Psoas muscle (tissue), 8 donors: ENCODE measurements at places on chromosomes 1 and 21. TPM values are rescaled to one million over a fixed set of nuclear protein-coding genes. Genes with fewer than 3 reads are reported as not detected.
A peak's percentile ranks its signal among the peaks of the same experiment; 100 is the strongest.

GRCh38 chr1:241744591-241744990 is 92.5 kb downstream of the WDR64 start:
- no peak overlapping the region for H3K27ac ChIP-seq
- no peak for DNase-seq
- H3K36me3 ChIP-seq, result no peaks in the 10 kb centered on the region
- no peaks in the 10 kb centered on the region for H3K4me1 ChIP-seq

GRCh38 chr1:213389061-213389581 is 338.1 kb downstream of the RPS6KC1 start:
- no peak for DNase-seq
- no peaks in the 10 kb centered on the region for H3K36me3 ChIP-seq
- H3K4me1 ChIP-seq, result no peaks in the 10 kb centered on the region
- H3K27ac ChIP-seq, result no peak overlapping the region
- H3K27me3 ChIP-seq, result no peaks in the 10 kb centered on the region

GRCh38 chr1:235950318-235950717 is 83.6 kb upstream of the LYST start:
- DNase-seq, result no peak
- H3K36me3 ChIP-seq, result no peaks in the 10 kb centered on the region

GRCh38 chr1:28447679-28448078 is 58.2 kb upstream of the RCC1 start:
- H3K27ac ChIP-seq, result no peak overlapping the region
- H3K4me1 ChIP-seq, result no peaks in the 10 kb centered on the region

- no peak for DNase-seq
- no peak overlapping the region for H3K27ac ChIP-seq
- no peaks in the 10 kb centered on the region for H3K36me3 ChIP-seq
- H3K4me1 ChIP-seq, result no peaks in the 10 kb centered on the region
- H3K4me3 ChIP-seq, result no peak overlapping the region
These were observed 3.9 kb upstream of the PRKCZ start for GRCh38 chr1:2046174-2046917.

DNA sequence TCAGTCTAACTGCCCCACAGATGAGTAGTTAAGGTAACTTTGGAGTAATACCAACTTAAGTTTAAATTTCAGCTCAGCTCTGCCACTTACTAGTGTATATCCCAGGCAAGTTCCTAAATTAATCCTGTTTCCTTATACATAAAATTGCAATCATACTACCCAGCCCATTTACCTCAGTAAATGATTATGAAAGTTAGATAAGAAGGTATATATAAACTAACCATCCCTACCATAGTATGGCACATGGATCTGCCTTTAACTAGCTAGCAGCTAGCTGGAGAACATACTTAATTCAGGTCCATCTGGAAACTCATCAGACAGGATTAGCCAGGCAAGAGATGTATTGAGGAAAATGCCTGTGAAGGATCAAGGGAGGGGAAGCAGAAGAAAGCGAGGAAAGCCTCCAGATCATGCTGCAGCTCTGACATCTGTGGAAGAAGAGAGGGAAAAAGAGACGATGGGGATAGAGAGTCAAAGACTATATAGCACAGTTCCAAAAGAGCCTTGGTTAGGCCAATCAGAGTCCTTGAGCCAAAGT is 8.0 kb upstream of the JAK1 start:
- H3K4me1 ChIP-seq, result no peaks in the 10 kb centered on the region
- DNase-seq, result no peak
- H3K4me3 ChIP-seq, result no peak overlapping the region
- no peaks in the 10 kb centered on the region for H3K27me3 ChIP-seq
- H3K27ac ChIP-seq, result no peak overlapping the region
- peaks cover 6% of the 10 kb centered on the region for H3K36me3 ChIP-seq

GRCh38 chr1:30801771-30802198 is 44.2 kb upstream of the LAPTM5 start:
- H3K27me3 ChIP-seq, result no peaks in the 10 kb centered on the region
- no peak overlapping the region for H3K27ac ChIP-seq
- no peaks in the 10 kb centered on the region for H3K36me3 ChIP-seq

- H3K4me1 ChIP-seq, result peaks cover 42% of the 10 kb centered on the region
- no peak overlapping the region for H3K27ac ChIP-seq
- no peaks in the 10 kb centered on the region for H3K27me3 ChIP-seq
- H3K36me3 ChIP-seq, result no peaks in the 10 kb centered on the region
These were observed 7.3 kb downstream of the POU2F1 start for GRCh38 chr1:167227934-167228378.

GRCh38 chr21:15455819-15456462 is 273.8 kb upstream of the USP25 start:
- H3K27ac ChIP-seq, result no peak overlapping the region
- no peak overlapping the region for H3K4me3 ChIP-seq
- H3K27me3 ChIP-seq, result no peaks in the 10 kb centered on the region
- H3K36me3 ChIP-seq, result no peaks in the 10 kb centered on the region
- DNase-seq, result no peak

- no peaks in the 10 kb centered on the region for H3K4me1 ChIP-seq
- no peaks in the 10 kb centered on the region for H3K27me3 ChIP-seq
- no peak overlapping the region for H3K27ac ChIP-seq
- H3K4me3 ChIP-seq, result no peak overlapping the region
- H3K36me3 ChIP-seq, result no peaks in the 10 kb centered on the region
- peak; percentile 31 for DNase-seq
These were observed 10.8 kb upstream of the DUSP12 start for GRCh38 chr1:161738627-161739287.

DNA sequence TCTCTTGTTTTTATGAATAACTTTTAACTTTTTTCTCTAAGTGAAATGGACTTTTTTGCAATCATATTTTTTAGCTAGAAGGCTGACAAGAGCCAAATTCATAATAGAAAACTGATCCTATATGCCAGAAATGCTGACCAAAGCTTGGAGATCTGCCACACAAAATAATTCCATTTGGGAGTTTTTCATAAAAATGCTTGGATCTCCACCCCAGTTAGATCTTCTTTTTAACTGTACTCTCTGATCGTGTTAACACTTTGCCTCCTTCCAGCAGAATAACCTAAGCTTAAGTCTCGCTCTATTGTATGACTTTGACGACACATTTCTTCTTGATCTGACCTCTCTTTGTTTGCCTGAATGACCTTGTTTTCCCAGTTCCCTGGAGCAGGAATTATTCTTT is 16.8 kb downstream of the FLG2 start:
- no peaks in the 10 kb centered on the region for H3K36me3 ChIP-seq
- no peaks in the 10 kb centered on the region for H3K27me3 ChIP-seq
- DNase-seq, result no peak
- no peaks in the 10 kb centered on the region for H3K4me1 ChIP-seq
- H3K27ac ChIP-seq, result no peak overlapping the region

DNA sequence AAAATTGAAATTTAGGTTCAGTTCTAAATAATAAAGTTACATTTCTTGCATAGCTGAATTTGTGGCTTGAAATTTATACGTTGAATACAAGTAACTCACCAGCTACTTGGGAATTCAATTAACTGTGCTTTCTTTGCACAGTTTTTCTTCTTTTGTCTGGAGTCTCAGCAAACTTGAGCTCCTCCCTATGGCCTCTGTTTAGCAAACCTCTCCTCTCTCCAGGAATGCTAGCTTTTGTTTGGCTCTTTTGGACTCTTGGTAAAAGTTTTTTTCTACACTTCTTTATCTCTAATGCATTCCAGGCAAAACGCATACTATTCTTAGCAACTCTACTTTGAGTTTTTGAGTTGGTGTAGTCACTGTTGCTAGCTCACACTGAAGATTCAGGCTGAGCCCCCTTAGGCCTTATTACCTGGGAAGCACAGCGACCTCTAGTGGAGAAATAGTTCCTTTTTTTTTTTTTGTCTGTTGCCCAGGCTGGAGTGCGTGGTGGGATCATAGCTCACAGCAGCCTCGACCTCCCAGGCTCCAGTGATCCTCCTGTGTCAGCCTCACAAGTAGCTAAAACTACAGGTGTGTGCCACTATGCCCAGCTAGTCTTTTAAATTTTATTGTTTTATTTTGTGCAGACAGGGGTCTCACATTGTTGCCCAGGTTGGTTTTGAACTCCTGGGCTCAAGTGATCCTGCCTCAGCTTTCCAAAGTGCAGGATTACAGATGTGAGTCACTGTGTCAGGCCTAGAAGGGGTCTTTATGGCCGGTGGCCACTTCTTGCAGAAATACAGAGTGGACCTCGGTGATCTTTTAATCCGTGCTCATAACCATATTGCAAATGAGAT is 61.7 kb downstream of the CASQ2 start:
- H3K27ac ChIP-seq, result no peak overlapping the region
- no peaks in the 10 kb centered on the region for H3K27me3 ChIP-seq
- no peak overlapping the region for H3K4me3 ChIP-seq
- no peak for DNase-seq

DNA sequence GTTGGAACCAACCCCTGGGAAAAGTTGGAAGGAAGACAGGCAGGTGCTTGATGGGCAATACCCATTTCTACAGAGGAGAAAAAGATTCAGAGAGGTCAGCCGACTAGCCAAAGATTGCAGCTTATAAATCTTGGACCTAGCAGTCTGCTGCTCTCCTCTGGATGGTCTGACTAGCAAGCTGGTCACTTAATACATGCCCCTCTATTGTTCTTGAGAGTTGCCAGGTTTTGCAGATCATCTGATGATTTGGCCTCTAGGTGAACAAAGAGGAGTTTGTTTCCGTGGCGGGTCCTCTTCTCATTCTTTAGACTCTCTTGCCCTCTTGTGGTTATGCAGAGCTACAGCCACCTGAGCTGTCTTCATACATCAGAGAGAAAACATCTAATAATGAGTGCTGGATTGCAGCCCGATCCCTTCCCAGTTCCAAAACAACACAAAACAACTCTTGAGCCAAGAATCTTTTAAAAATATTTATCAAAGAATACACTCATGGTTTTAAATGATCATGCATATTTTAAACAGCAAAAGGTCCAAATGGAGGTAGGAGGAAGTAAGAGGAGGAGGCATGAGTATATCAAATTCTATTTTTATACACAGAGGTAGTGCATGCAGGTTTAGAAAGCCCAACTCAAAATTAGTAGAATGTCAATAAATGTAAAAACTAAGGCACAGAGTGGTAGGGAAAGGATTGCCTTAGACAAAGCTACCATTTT is 115.7 kb downstream of the SLC30A10 start:
- no peaks in the 10 kb centered on the region for H3K27me3 ChIP-seq
- no peak overlapping the region for H3K4me3 ChIP-seq
- H3K36me3 ChIP-seq, result no peaks in the 10 kb centered on the region

- no peaks in the 10 kb centered on the region for H3K27me3 ChIP-seq
- no peaks in the 10 kb centered on the region for H3K36me3 ChIP-seq
- no peak overlapping the region for H3K27ac ChIP-seq
- DNase-seq, result no peak
- H3K4me3 ChIP-seq, result no peak overlapping the region
These were observed 2.0 kb downstream of the C1orf232 start for GRCh38 chr1:26166719-26167281.

DNA sequence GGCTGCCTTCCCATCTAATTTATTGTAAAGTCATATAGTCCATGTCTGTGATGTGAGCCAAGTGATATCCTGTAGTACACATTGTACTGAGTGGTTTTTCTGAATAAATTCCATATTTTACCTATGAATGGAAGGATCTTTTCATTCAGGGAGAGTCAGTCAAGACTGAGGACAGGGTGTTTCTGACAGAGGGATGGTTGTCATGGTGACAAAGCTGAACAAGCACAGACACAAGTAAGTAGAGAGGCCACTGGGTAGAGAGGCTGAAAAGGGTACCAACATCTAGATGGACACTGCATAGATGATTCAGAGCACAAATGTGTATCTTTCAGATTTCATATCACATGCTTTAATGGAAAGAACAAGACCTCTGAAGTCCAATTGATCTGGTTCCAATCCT is 22.6 kb upstream of the IL20 start:
- no peaks in the 10 kb centered on the region for H3K4me1 ChIP-seq
- no peak overlapping the region for H3K4me3 ChIP-seq
- H3K36me3 ChIP-seq, result no peaks in the 10 kb centered on the region
- H3K27ac ChIP-seq, result no peak overlapping the region

DNA sequence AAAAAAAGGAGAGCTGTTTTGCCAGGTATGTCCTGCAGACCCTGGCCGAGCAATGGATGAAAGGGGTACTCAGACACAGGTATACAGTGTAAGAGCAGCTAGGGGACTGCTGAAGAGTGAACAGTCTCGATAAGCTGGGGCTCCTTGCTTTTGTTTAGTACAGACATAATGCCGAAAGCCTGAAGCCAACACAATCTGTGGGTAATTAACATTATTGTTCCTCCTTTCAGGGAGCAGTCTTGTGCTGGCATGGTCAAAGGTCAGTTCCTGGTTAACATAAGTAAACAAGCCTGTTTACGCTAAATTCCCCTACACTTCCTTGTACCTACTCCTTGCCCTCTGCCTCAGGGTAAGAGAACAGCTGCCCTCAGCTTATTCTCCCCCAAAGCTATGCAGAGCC is 272.3 kb upstream of the ST6GALNAC5 start:
- no peak for DNase-seq
- no peaks in the 10 kb centered on the region for H3K4me1 ChIP-seq
- H3K27ac ChIP-seq, result no peak overlapping the region
- H3K36me3 ChIP-seq, result no peaks in the 10 kb centered on the region
- no peaks in the 10 kb centered on the region for H3K27me3 ChIP-seq
- H3K4me3 ChIP-seq, result no peak overlapping the region

- H3K4me1 ChIP-seq, result no peaks in the 10 kb centered on the region
- no peak overlapping the region for H3K4me3 ChIP-seq
- H3K27me3 ChIP-seq, result no peaks in the 10 kb centered on the region
- no peak for DNase-seq
- no peaks in the 10 kb centered on the region for H3K36me3 ChIP-seq
- no peak overlapping the region for H3K27ac ChIP-seq
These were observed 139.6 kb downstream of the BRINP2 start for GRCh38 chr1:177310326-177310725.

DNA sequence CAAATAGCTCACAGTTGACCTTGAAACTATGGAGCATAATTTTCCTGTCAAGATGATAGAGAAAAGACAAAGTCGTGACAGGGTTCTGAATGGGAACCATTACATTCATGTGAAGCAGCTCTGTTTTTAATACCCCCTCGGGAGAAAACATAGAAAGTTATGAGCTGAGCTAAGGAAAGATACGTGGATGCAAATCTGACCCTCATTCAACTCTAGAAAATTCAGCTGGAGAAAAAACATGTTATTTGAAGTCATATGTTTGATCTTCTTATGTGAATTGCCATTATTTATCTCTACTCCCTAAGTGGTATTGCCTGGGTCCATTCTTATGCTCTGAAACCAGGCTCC is 48.0 kb upstream of the LRRC52 start:
- DNase-seq, result no peak
- H3K27ac ChIP-seq, result no peak overlapping the region
- no peaks in the 10 kb centered on the region for H3K27me3 ChIP-seq
- no peaks in the 10 kb centered on the region for H3K36me3 ChIP-seq
- no peaks in the 10 kb centered on the region for H3K4me1 ChIP-seq

GRCh38 chr1:17790383-17791054 is 35.4 kb downstream of the ACTL8 start:
- H3K36me3 ChIP-seq, result no peaks in the 10 kb centered on the region
- DNase-seq, result no peak
- H3K4me1 ChIP-seq, result no peaks in the 10 kb centered on the region
- no peaks in the 10 kb centered on the region for H3K27me3 ChIP-seq

- peaks cover 53% of the 10 kb centered on the region for H3K27me3 ChIP-seq
- H3K27ac ChIP-seq, result no peak overlapping the region
- H3K36me3 ChIP-seq, result no peaks in the 10 kb centered on the region
- no peaks in the 10 kb centered on the region for H3K4me1 ChIP-seq
These were observed 25.7 kb upstream of the C1orf174 start for GRCh38 chr1:3925762-3926161.

TSSK3 gene
- total RNA-seq, result not detected

SFT2D2 gene
- 14.9 TPM for total RNA-seq

CYP4X1 gene
- total RNA-seq, result 1.1 TPM

PADI4 gene
- 0.54 TPM for total RNA-seq

DDOST gene
- 61.8 TPM for total RNA-seq

OR2L13 gene
- not detected for total RNA-seq

SLC44A5 gene
- total RNA-seq, result 2.2 TPM

TNFRSF1B gene
- total RNA-seq, result 7.7 TPM

ELF3 gene
- total RNA-seq, result 1.4 TPM

LRIF1 gene
- 18.1 TPM for total RNA-seq
